ENCODE measurements at places on chromosomes 13 and 19.

DNA sequence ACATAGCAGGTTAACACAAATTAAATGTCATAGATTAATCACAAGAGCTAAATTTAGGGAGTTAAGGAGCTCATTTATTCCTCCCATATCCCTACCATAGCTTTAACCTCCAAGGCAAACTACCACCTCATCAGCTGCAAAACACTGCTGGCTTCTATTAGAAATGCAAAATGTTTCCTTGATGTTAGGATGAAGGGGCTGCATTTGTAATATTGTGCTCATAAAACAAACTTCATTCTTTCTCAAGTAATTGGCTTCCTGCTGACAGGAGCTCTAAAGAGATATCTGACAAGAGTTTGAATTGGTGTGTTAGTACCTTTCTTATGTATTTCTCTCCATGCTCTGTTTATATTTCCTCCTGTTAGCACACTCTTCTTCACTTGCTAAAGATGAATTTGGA is 152.1 kb downstream of the OLFM4 start:
- DNase-seq, result no peak

DNA sequence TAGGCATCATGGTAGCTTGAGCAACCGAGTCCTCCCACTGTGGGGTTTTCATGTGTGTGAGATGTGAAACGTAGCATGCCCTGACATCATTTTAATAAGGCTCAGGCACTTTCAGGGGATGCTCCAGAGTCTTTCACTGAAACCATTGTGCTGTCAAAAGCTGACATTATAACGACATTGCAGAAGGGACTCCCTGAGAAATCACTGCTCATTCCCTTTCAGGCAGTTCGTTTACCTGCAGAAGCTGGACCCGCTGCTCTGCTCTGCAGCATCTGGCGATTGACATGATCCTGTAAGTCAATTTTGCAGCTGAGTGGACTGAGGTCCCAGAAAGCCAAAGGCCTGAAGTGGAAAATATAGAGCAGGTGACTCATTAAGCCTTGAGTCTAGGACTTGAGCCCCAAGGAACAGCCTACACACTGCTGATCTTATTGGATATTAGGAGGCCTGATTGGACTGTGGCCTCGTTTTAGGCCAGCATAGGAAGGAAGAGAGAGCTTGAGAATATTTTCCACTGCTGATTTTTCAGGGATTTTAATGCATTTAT is 54.0 kb upstream of the CNMD start:
- DNase-seq, result no peak

GRCh38 chr19:10604460-10604980 is 17.4 kb upstream of the AP1M2 start:
- no peak for DNase-seq

- no peak for DNase-seq
Measured at GRCh38 chr13:112903606-112904195, 65.3 kb upstream of the MCF2L start.

- DNase-seq, result no peak
Measured at GRCh38 chr13:81872581-81872980, 1531.7 kb upstream of the SPRY2 start.

DNA sequence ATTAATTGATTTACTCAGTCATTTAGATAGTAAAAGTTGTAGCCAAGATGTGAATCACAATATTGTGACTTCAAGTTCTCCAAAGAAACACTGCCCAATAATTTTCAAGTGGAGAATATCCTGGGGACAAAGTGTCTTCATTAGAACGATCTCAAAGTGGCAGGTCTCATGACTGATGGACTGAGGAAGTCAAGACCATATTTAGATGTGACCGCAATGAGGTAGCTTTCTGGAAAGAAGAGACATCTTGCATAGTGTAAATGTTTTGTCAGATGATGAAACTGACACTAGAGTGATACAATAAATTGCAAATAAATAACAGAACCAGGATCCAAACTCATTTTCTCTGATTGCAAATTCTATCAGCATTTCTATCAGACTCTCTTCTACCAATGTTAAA is 1476.9 kb downstream of the EFNB2 start:
- no peak for DNase-seq
